ENCODE measurements at places on chromosomes 3 and 15. TPM values are rescaled to one million over a fixed set of nuclear protein-coding genes. Genes with fewer than 3 reads are reported as not detected.

- H3K4me3 ChIP-seq = no peak overlapping the region
- no peaks in the 10 kb centered on the region for H3K36me3 ChIP-seq
- H3K4me1 ChIP-seq = no peaks in the 10 kb centered on the region
- no peak overlapping the region for H3K27ac ChIP-seq
These were observed 1.5 kb downstream of the CHRNA3 start for GRCh38 chr15:78619022-78619950.

DNA sequence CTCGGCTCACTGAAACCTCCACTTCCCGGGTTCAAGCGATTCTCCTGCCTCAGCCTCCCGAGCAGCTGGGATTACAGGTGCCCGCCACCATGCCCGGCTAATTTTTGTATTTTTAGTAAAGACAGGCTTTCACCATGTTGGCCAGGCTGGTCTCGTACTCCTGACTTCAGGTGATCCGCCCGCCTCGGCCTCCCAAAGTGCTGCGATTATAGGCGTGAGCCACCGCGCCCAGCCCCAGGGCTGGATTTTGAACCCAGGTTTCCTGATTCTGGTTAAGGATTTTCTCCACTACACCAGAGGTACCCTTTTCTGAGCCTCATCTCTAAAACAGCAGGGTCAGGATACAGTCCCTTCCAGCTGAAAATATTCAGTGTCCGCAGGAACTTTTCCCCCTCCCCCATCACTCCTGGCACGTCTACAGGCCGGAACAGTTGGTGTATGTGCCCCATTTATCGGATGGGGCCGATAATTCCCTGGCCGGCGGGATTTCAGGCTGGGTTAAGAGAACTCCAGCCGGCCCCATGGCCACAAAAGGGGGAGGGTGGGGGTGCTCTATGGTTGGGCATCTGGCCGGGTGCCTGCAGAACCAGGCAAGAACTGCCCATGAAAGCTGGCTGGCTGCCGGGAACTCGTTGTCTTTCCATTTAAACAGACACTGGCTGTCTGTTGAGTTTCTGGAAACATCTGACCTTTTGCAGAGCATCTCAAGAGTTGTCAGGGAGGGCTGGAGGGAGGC is 26.8 kb upstream of the SEMA4B start:
- peak; percentile 82 for DNase-seq
- H3K27ac ChIP-seq = peak overlapping the region; percentile 48
- H3K27me3 ChIP-seq = no peaks in the 10 kb centered on the region
- H3K36me3 ChIP-seq = no peaks in the 10 kb centered on the region
- no peak overlapping the region for H3K4me3 ChIP-seq

GRCh38 chr3:197906850-197907187 is 43.2 kb upstream of the RPL35A start:
- DNase-seq = no peak
- no peak overlapping the region for H3K4me3 ChIP-seq
- no peaks in the 10 kb centered on the region for H3K36me3 ChIP-seq
- H3K27ac ChIP-seq = no peak overlapping the region
- H3K27me3 ChIP-seq = no peaks in the 10 kb centered on the region

GRCh38 chr3:12275974-12276650 is 12.8 kb upstream of the PPARG start:
- DNase-seq = no peak
- no peak overlapping the region for H3K4me3 ChIP-seq
- H3K27me3 ChIP-seq = no peaks in the 10 kb centered on the region
- H3K4me1 ChIP-seq = no peaks in the 10 kb centered on the region
- H3K27ac ChIP-seq = no peak overlapping the region
- H3K36me3 ChIP-seq = no peaks in the 10 kb centered on the region

LARP6 gene
- total RNA-seq = 13.7 TPM
